ENCODE measurements at places on chromosomes 11 and 22.

- DNase-seq = no peak
These were observed 46.4 kb upstream of the ALX4 start for GRCh38 chr11:44356351-44356750.

DNA sequence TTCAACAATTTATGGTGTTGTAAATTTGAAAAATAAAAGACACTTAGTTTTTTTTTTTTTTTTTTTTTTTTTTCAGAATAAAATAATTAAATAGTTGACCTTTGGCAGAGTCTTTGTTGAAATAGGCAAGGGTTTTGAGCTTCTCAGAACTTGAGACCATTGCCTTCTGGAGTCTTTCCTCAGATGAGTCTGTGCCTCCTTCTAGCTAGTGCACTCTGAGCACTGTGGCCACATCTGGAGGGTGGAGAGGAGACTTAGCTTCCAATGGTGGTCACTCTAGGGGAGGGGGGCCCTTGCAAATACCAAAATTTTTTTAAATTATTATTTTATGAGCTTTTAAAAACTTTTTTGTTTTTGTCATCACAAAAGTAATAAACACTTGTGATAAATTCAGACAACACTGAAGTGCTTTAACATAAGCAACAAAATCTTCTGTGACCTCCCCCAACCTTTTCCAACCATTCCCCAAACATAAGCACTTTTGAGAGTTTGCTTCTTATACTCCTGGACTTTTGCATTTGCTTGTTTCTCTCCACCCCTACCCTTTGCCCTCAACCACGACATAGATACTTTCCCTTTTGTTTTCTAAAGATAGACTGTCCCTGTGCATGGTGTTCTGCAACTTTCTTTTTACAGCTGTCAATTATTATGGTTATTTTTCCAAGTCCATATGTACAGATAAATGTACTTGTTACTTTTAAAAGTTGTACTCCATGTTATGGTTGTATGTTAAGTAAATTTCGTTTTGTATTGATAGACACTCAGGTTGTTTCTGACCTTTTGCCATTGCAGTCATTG lies 41.1 kb downstream of the BMAL1 start:
- DNase-seq = no peak

DNA sequence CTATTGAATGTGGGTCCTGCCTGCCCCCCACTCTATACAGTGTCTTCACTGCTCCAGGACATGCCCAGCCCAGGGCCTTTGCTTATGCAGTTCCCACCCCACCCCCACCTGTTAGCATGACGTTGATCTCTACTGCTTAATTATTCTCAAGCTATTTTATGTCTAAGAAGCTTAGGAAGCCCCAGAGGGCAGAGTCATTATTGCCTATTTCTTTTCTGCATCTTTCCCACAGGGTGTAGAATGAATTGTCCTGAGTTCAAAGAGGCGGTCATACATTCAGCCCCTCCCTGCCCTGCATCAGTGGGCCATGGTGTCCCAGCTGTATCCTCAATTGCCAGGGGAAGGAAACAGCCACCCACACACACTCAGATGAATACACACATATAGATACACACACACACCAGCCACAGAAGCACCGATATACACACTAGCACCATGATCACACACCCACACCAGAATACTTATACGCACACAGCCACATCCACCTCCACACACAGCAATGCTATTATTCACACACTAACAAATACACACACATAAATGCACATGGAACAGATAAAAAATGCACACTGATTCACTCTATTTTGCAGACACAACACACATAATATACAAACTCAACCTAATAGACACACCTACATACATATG lies 1.5 kb downstream of the PDE2A start:
- no peak for DNase-seq

- no peak for DNase-seq
These were observed 24.8 kb downstream of the SERPING1 start for GRCh38 chr11:57622263-57622662.

DNA sequence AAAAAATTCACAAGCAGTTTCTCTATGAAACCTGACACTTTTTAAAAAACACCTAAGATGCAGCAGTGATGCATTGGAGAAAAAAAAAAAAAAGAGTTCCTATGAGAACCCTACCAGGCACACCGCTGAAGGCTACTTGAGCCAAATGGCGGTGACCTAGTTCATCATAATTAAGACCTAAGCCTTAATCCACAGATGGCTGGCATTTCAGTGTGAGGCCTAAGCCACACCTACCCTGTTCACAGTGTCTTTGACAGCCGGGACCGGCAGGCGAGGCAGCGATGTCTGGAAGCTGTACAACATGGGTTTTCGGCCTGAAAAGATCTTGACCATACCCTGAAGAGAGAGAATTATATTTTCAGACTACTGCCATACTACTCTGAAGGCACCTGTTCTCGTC lies 38.0 kb downstream of the CPT1A start:
- DNase-seq = no peak

DNA sequence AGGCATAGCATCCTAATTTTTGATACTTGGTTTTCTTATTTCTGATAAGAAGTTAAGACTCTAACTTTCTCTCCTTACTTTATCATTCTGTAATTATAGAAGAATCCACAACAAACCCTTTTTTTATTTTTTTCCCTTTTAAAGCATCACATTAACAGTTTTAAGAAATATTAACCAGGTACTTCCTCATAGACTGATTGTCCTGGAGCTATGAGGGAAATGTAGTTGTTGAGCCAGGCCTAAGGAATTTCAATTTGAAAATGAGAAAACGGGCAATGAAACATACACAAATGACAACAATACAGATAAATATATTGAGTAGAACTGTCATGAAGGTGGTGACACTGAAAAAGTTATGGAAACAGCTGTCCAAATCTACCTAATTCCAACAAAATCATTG lies 569.0 kb downstream of the KCNA4 start:
- DNase-seq = no peak

DNA sequence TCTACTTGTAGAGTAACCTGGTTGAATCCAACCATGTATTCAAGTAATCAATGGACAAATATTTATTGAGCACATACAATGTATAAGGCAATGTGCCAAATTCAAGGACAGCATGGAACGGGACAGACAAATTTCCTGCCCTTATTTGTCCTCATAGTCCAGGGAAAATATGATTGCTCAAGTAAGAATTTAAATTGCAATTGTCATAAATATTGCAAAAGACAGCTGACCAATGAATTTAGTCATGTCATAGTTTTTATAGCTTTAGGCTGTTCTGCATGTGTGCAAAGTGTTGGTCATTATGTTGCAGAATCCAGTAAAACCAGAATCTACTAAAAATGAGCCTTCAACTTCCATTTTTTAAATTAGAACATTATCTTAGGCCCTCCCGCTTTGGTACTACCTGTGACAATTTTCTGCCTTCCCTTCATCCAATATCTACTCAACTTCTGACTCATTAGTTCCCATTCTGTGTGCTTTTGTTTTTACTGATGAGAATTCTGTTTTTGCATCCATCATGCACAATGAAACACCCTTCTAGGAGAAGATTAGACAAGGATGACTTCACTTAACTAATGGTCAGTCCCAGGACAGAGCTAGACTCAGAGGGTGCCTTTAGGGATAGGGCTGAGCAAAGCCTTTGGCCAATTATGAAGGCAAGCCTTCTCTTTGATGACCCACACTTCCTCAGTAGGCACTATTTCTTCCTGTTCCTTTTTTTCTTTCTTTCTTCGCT lies 45.8 kb upstream of the FIBIN start:
- DNase-seq = no peak

- no peak for DNase-seq
These were observed 101.7 kb upstream of the GRAMD1B start for GRCh38 chr11:123328281-123328867.

All from hypothalamus (tissue), 51 donors.